ENCODE measurements at places on chromosomes 16 and 17. TPM values are rescaled to one million over a fixed set of nuclear protein-coding genes. Genes with fewer than 3 reads are reported as not detected.
A peak's percentile ranks its signal among the peaks of the same experiment; 100 is the strongest.

NME1 gene
- total RNA-seq = 24.5 TPM

MAZ gene
- total RNA-seq = 109 TPM

SLC9A5 gene
- total RNA-seq = 1.7 TPM

SIRT7 gene
- 21.6 TPM for total RNA-seq

ENPP7 gene
- not detected for total RNA-seq

MAP2K3 gene
- total RNA-seq = 82.6 TPM

KRT15 gene
- not detected for total RNA-seq

AGRP gene
- not detected for total RNA-seq

CCL16 gene
- total RNA-seq = 1.1 TPM

DNAI2 gene
- total RNA-seq = not detected

ACE gene
- total RNA-seq = 30.5 TPM

SLC38A8 gene
- total RNA-seq = not detected

- peak; percentile 97 for DNase-seq
Observed at GRCh38 chr17:47099987-47100711, 88.9 kb downstream of the CDC27 start.

DNA sequence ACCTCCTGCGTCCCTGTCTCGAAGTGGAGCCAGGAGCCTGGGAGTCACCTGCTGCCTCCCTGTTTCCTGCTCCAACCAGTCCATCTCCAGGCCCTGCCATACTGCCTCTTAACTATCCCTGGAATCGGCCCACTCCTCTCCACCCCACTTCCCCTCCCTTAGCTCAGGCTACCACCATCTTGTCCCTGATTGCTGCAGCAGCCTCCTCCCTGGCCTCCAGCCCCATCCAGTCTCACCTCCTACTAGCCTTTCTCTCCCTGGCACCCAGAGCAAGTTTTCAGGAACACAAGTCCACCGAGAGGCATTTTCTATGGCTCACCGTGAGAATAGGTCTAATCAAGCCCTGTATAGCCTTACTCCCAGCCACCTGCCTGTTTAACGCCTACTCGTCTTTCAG, 865 bp upstream of the CAMKK1 start:
- no peak for DNase-seq

DNA sequence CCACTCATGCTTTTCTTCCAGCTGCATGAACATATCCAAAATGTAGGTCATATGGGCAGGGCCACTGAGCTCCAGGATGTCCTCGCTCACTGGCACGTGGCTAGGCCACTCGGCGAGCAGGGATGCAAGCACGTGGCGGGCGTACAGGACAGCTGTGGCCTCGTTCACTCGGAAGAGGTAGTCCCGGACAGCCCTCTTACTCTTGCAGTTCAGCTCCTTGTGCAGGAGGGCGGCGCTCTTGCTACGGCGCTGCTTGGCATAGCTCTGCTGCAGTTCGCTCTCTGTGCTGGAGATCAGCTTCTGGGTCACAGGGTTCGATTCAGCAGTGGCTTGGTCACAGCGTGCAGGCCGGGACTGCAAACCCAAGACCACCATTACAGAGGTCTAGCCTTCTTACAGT, 53.1 kb upstream of the ATP2A3 start:
- no peak for DNase-seq

DNA sequence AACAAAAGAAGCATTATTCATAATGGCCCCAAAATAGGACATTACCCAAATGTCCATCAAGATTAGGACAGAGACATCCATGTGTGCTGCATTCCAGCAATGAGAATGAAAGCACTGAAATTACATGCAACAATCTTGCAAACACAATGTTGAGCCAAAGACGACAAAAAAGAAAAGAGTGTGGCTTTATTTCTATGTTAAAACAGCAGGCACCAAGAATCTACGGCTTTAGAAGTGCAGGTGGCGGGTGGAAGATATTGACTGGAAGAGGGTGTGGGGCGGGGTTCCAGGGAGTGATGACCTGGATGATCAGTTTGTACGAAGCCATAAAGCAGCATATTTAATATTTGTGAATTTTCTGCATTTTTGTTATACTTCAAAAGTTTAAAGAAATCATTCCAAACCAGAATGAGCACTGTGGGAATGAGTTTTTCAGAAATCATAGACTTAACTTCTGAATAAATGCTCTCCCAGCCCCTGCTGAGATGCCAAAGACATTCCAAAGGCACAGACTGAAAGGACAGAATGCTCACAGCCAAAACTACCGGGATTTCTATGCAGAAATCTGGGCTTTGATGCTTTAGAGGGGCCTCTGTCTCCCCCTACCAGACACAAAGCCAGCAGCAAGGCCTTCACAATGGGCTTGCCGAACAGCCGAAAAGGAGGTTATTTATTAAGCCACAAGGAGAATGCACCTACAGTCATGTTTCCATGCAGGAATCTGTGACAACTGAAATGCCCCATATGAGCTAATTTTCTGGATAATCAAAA, 361.6 kb downstream of the GRIN2A start:
- DNase-seq = no peak

DNA sequence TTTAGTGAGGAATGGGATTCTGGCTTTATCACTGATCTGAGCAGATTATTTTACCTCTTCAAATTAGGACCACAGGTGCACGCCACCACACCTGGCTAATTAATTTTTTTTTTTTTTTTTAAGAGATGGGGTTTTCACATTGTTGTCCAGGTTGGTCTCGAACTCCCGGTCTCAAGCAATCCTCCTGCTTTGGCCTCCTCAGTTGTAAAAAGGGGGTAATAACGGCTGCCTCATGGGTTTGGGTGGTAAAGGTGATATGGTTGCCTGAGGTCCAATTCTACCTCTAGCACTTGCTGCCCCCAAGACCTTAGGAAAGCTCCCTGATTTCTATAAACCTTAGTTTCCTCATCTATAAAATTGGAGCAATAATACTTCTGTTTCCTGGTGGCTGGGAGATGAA, 130.7 kb upstream of the HS3ST2 start:
- DNase-seq = no peak

- peak; percentile 64 for DNase-seq
Observed at GRCh38 chr17:56834380-56835263, 671 bp downstream of the DGKE start.

GRCh38 chr17:12085076-12085949, 64.6 kb downstream of the MAP2K4 start:
- DNase-seq = no peak

DNA sequence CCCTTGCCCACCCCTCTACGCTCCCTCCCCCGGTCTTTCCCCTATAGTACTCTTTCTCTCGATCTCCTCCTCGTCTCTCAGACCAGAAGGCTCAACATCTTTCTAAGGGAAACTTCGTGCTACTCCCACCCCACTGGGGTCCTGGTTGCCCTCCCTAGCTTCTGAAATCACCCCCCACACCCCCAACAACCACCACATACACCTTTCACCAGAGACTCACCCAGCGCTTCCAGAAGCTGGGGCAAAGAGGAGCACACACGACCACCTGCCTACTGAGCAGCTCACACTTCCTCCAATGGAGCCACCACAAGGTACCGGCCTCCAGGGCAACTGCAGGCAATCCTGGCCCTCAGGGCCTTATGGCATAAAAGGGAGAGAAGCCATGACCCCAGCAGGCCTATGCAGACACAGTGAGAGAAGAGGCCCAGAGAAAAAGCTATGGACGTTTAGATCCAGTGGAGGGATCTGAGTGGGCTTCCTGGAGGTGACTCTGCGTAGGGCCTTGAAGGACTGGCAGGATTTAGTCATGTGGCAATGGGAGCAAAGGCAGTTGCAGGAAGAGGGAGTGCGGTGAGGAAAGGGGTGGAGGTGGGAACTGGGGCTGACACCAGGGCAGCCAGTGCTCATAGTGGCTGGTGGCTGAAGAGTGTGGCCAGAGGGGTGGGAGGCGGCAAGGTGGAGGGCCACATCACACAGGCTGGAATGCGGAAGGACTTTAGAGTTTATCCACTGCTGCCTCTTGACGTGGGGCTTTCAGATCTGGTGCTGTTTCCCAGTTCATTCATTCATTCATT, 12.1 kb upstream of the TMEM92 start:
- peak; percentile 58 for DNase-seq

- no peak for DNase-seq
Observed at GRCh38 chr16:23225109-23225508, 42.6 kb downstream of the SCNN1G start.

DNA sequence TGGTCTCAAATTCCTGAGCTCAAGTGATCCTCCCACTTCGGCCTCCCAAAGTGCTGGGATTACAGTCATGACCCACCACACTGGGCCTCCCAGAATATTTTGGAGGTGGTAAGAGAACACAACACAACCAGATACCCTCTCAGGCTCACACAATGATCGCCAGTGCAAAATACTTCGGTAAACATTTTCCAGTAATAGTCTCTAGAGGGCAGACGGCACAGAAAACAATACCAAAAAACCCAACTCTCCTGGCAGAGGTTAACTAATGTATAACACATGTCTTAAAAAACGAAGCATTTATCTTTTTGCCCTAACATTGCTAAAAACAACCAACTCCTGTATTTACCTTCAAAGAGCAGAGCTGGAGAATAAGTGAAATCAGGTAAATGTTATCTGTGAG, 10.5 kb downstream of the NUFIP2 start:
- no peak for DNase-seq

DNA sequence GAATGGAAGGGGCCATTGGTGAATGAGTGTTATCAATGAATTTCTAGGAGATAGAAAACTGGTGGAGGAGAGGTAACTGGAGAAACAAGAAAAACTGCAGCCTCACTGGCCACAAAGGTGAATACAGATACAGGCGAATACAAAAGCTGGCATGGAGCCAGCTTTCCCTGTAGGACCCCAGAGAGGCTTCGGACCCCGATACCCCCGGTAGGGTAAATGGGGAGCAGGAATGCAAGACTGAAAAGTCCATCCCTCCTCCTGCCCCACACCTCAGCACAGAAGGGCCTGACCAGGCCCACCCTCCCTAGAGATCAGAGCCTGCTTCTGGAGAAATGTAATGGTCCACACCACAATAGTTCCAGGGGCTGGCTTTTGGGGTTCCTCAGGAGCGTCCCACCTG, 4.9 kb upstream of the MYLK3 start:
- no peak for DNase-seq

GRCh38 chr17:8223356-8224126, 13.2 kb upstream of the AURKB start:
- peak; percentile 79 for DNase-seq

- no peak for DNase-seq
Observed at GRCh38 chr17:74695629-74696028, 17.1 kb downstream of the CD300LF start.

DNA sequence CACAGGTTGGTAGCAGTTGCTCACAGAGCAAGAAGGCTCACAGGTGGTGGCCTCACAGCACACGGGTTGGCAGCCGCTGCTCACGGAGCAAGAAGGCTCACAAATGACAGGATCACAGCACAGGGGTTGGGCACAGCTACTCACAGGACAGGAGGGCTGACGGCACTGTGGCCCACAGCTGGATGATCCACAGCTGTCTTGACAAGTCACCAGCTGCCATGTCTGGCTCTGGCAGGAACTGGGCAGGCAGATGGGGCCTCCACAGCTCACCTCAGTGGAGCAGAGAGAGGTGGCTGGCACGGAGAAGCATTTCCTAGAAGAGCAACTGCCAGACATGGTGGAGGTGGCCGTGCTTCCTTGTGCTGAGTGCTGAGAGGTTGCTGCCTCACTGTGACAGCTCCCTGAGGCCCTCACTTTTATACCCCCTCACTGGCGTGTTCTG, at the start of gene KRTAP16-1:
Gene KRTAP16-1 (minus strand): TSS at position 392 of the 442 bp plus-strand sequence. CDS start 56 bp downstream, at position 336.
- DNase-seq = peak; percentile 59

DNA sequence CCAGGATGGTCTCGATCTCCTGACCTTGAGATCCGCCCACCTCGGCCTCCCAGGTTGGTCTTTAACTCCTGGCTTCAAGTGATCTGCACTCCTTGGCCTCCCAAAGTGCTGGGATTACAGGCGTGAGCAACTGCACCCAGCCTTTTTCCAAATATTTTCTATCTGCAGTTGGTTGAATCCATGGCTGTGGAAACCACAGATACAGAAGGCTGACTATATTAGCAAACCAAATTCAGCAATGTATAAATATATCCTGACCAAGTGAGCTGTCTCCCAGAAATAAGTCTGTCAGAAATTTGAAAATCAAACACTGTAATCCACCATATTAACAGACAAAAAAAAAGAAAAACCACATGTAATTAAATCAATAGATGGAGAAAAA, 9.6 kb downstream of the CFDP1 start:
- no peak for DNase-seq

- no peak for DNase-seq
Observed at GRCh38 chr16:48524348-48525200, 85.4 kb downstream of the N4BP1 start.

DNA sequence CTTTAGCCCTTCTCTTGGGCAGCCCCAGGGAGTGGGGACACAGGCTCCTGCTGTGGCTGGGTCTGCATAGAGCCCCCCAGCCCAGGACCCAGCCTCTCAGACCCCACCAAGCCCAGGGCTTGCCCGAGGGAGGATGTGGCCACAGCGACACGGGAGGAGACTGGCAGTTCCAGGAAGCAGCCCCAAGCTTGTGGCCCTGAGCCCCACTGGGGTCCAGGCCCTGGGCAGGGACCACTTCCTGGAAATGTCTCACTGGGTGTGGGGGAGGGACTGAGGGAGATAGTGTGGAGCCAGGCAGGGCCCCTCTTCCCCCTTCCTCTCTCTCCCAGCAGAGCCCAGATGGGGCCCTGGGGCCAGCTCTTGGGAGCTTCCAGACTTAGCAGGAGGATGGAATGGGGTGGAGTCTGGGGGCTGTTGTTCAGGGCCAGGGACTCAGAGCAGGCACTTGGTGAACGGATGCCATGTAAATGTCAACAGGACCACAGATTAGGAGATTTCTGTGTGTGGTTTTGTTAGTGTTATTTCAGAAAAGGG, 35.3 kb downstream of the ADGRG5 start:
- DNase-seq = no peak

- DNase-seq = no peak
Observed at GRCh38 chr17:750431-751037, 1.5 kb downstream of the GEMIN4 start.

DNA sequence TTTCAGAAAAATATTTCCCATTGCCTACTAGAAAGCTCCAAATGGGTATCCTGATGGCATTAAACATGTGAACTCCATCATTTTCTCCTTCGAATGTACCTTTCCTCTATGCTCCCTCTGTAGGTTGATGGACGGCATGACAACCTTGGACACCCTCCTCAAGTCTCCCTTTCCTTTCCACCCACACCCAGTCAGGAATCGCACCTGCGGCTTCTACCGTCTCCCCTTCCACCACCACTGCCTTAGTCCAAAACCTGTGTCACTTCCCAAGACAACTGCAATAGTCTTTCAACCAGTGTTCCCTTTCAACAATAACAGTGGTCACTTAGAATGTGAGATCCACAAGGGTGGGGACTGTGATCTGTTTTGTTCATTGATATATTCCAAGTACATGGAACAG, 233.1 kb upstream of the AXIN2 start:
- no peak for DNase-seq

DNA sequence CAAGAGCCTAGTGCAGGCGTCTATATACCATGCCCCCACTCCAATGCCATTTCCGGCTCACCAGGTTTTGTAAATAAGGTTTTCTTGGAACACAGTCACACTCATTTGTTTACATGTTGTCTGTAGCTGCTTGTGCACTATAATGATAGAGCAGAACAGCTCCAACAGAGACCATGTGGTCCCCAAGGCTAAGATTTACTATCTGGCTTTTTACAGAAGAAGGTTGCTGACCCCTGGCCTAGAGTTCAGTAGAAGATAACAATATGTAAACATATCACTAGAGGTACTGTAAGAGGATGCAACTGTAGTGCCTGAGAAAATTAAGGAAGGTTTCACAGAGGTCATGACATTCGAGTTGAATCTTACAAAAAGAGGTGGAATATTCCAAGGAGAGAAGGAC, 66.3 kb downstream of the CACNG1 start:
- DNase-seq = no peak

- DNase-seq = no peak
Observed at GRCh38 chr17:19316761-19317358, 45.7 kb downstream of the B9D1 start.
